ENCODE measurements at places on chromosomes 7 and 10.

GRCh38 chr10:124179308-124180043 lies 86.1 kb upstream of the CHST15 start:
- DNase-seq = no peak

GRCh38 chr10:69410487-69410886 lies 6.2 kb downstream of the TACR2 start:
- no peak for DNase-seq

DNA sequence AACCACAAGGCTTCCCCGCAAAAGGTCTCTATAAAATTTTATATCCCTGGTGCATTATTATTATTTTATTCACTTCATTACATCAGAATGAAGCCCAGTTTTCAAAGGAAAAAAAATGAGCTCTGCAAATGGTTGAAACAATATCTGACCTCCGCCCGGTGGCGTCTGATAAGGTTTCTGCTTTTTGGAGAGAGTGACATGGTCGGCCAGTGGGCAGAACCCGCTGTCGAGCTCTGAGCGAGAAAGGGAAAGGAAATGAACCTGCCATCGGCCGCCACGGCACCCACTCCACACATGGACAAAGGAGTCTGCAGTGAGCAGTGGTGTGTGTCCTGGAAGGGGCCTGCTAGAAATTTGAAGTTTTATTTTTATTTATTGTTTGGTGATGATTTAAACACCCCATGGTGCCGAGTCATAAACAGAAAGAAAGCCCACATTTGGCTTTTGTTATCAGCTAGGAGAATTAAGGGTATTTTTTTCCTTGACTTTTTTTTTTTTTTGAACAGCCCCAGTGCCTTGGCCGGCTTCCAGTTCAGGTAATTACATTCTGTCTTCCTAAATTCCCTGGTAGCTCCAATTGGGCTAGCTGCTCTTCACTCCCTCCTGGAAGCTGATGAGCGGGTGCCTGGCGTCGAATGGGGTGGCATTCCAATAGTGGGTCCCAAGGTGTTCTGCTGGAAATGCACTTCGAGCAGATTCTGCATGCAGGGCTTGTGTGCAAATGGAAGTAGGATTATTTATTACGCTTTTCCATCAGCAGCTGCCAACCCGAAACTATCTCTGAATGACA lies 149.4 kb upstream of the MKI67 start:
- no peak for DNase-seq

GRCh38 chr10:102497545-102497944 lies 5.0 kb downstream of the ACTR1A start:
- DNase-seq = no peak

DNA sequence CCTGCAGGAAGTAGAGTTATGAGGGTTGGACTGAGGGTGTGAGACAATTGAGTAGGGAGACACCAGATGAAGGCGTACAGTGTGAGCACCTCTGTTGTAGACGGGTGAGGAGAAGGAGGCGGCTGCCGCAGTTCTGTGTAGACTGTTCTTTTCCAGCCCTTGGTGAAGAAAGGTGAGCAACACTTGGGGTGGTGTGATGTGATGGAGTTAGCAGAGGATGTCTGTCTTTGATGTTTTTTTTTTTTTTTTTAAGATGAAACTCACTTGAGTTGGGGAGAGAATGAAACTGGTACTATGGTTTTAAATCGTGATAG lies 42.8 kb upstream of the RNF216 start:
- DNase-seq = no peak

Measured in stimulated activated CD8-positive, alpha-beta memory T cell treated with anti-CD3 and anti-CD28 coated beads, Interleukin-4, amount 100 ng/mL, for 1 hour (primary cell).